Activated CD4-positive, alpha-beta T cell treated with anti-CD3 and anti-CD28 coated beads, Interleukin-2, amount 50 U/mL, for 24 hours (primary cell): ENCODE measurements at places on chromosomes 2 and 18.

DNA sequence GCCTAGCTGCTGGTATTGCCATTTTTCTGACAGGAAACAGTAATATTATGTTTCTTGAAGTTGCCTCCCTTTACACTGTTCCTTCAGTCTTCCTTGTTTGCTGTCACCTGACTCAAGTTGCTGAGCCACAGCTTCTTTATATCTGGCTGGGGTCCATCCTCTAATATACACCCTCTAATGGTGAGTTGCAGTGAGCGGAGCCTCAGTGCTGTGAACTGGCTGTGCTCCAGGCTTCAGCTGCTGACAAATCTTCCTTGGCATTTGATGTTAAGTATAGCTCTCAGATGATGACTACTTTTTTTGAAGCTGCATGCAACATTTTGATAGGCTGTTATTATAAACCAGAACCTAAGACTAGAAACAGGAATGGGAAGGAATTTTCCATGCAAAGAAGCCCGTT lies 366.7 kb downstream of the NUP35 start:
- no peak for DNase-seq

GRCh38 chr18:26383454-26384270 lies 157.4 kb downstream of the TAF4B start:
- DNase-seq: no peak

DNA sequence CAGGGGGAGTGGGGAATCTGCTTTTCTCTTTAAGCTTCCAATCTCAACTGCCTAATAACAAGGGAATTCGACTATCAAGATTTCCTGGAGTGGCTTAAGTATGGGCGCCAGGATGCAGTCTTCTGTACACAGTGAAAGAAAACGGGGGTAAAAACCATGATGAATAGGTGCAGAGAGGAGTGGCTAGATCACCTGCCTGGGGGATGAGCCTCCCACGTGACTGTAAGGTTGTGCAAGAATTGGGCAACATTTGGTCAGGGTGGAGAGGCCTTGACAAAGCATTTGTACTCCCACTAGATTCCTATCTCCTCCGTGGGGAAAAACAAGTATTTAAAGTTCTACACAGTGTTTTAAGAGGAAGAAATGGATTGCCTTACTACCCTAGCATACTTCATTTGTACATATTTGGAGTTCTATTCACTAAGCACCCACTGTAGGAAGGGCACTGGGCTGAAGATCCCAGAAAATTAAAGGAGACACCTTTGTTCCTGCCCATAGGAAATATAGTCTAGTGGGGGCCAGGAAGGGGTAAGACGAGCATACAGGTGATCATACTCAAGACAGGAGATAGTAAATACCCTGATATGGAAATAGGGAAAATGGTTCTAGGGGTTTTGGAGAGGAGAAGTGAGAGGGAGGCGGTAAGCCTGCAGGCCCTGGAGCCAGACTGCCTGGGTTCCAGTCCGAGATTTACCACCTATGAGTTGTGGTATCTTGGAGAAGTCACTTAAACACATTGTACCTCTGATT lies 29.2 kb downstream of the EPAS1 start:
- DNase-seq: no peak

- no peak for DNase-seq
These were observed 91.8 kb upstream of the KLF7 start for GRCh38 chr2:207257251-207258250.

DNA sequence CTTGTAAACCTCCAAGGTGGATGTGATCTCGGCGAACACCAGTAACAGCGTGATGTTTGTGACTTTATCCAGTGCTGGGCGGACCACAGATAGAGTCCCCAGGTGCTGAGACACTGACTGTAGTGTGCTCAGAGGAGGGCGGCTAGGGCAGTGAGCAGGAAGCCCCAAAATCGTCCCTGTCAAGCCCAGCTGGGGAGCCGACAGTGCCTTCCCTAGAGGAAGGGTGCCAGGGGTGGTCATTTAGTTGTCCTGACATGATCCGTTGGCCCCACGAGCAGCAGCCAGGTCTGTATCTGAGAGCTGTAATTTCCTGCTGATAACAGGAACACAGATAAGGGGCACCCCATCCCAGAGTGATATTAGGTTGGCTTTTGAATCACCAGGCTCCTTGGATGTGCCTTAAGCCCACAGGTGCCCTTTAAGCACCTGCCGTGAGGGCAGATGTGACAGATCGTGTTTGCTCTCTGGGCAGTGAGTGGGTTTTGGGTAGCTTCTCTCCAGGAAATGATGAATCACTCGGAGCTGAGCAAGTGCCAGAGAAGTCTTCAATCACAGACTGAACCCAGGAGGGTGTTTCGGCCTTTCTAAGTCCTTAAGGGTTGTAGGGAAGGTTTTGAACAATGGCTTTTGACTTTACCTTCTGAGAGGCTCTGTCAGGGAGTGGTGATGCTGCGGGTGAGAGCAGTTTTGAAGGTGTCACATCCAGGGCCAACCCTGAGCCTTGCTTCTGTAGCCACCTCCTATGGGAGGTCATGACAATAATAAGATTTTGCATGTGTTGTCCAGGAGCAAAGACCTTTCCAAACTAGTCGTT lies 7.7 kb downstream of the LPIN1 start:
- peak; percentile 32 for DNase-seq

DNA sequence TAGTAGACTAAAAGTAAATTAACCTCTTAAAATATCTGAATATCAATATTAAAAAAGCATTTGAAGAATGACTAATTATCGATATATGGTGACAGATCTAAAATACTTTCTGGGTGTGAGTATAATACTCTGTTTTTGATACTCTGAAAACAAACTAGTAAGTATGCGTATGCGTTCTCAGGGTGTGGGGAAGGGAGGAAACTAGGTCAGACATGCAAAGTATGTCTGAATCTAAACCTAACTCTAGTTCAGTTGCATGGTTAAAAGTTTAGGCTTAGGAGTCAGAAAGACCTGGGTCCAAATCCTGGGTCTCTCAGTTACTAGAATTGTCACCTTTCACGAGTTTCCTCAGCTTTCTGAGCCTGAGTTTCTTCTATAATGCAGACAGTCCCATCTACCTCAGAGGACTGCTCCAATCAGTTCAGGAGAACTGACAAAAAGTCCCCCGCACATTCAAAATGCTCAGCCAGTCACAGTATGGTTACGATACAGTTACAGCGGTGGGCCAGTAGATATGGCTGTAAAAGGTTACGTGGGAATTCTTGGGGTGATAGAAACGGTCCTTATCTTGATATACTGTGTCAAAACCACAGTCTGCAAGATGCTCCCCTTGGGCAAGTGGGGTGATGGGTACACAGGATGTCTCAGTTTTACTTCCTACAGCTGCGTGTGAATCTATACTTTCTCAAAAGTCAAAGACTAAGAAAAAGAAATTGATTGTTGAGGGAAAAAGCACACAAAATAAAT lies 29.2 kb downstream of the UNC50 start:
- peak; percentile 39 for DNase-seq

DNA sequence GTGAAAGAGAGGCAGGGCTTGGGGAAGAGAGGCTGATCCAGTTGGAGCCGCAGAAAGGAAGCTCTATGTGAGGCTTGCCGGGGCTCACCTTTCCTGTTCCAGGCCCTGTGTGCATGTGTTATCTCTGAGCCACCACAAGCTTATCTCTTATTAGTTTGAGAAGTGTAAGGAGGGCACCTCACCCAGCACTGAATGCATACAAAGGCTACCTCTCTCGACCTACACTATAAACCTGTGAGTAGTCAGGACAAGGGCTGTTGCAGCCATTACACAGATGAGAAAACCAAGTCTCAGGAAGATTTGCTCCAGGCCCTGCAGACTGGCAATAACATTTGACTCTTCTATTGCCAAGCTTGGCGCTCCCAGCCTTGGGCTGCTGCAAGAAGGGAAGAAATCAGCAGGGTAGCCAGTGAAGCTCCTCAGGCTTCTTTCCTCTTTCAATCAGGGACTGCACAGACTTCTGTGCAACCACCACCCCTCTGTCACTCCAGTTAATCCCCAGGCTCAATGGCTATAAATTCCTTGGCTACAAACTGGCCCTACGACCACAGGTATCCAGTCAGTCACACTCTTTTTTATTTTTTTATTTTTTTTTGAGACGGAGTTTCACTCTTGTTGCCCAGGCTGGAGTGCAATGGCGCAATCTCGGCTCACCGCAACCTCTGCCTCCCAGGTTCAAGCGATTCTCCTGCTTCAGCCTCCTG lies 73.8 kb downstream of the CLHC1 start:
- DNase-seq: no peak

GRCh38 chr2:27264253-27264752 lies 1.5 kb upstream of the SLC30A3 start:
- DNase-seq: no peak

- DNase-seq: no peak
These were observed 123.3 kb upstream of the TANK start for GRCh38 chr2:161036926-161037325.

DNA sequence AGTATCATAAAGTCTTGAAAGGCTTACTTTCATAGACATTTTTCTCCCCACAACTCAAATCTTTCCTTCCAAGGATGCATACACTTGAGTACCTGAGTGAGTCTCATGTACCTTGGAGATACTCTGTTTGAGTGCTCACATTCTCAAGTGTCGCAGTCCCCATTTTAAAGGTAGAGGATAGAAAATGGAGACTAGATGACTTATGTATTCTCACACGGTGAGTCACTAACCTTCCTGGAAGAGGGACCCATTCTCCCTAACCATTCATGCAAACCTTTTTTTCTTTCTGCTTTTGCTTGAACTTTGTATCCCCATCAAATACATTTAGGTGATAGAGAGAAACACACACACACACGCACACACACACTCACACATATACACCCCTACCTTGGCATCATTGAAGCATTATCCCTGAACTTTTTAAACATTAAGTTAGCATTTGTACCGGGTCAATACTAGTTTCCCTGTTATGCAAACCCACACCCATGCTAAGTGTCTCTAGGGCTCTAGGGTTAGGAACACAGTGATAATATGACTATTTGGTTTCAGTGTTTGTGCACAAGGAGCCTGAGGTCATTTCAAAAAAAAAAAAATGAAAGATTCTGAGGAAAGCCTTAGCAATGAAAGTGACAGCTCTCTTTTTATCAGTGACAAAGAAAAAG lies 236.2 kb downstream of the IKZF2 start:
- DNase-seq: no peak

DNA sequence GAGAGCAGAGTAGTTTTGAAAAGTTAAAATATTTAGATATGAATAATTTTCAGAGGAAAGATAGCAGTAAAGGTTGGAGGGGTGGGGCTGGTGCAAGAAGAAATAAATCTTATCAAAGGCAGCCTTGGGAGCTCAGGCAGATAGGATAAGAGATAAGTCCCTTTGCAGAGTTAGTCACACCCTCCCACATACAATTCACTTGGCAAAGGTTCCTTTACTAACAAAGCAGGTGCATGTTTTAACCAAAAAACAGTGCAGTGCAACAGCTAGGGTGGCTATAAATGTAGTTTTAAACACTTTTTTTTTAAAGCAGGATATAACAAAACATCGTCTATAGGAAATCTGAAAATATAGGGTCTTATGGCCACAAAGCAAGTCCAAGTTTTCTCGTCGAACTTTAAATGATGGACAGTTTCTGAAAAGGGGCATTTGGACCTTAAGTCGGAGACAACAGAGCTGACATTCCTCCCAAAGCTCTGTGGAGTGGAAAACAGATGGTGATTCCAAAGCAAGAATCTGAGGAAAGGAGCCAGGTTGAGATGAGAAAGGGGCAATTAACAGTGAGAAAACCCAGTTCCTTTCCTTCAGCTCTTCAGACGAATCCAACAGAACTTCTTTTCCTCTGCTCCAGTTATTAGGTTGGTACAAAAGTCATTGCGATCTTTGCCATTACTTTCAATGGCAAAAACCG lies 53.0 kb downstream of the EPHA4 start:
- no peak for DNase-seq

GRCh38 chr2:65057391-65058052 lies 1.3 kb downstream of the CEP68 start:
- DNase-seq: peak; percentile 61

DNA sequence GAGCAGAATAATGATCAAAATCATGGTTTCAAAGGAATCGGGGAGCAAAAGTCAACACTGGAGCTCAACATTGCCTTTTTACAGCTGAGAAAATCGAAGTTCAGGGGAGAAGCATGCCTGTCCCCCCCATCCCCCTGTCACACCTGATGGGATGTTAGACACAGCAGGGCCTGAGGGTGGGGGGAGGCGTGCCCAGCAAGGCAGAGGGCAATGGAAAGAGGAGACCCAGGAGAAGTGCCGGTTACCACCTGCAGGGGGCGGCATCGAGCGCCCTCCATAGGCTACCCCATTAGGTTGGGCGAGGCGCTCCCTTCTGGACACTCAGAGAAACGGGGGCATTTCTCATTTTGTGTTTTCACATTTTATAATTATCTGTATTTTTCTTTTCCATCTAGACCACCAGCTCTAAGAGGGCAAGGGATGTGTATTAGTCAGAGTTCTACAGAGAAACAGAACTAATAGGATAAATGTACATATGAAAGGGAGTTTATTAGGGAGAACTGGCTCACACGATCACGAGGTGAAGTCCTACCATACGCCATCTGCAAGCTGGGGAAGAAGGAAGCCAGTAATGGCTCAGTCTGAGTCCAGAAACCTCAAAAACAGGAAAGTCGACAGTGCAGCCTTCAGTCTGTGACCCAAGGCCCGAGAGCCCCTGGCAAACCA lies 271.3 kb downstream of the LRATD1 start:
- peak; percentile 18 for DNase-seq

- no peak for DNase-seq
These were observed 23.2 kb upstream of the ZNF516 start for GRCh38 chr18:76518123-76518859.

GRCh38 chr18:73735836-73736235 lies 411.8 kb downstream of the FBXO15 start:
- DNase-seq: no peak

GRCh38 chr18:46899274-46899948 lies 17.9 kb downstream of the PIAS2 start:
- no peak for DNase-seq

DNA sequence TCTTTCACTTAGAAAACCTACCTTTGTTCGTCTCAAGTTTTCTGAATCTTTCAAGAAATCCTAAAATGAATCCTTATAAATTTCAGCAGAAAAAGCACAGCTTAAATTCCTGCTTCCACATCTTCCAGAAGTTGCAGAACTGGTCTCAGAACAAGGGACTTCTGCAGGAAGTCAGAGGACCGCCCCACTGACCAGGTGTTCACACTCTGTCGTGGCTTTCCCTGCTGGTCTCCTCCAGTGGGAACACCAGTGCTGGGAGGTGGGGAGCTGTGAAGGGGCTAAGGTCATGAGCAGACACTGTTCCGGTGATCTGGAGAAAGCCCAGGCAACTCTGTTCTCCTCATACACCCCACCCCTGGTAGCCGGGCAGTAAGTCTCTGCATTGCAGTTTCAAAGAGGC lies 3.5 kb downstream of the FAM110C start:
- no peak for DNase-seq
